Stimulated activated CD8-positive, alpha-beta memory T cell treated with anti-CD3 and anti-CD28 coated beads, Interleukin-15, amount 100 ng/mL, for 48 hours (primary cell): ENCODE measurements at places on chromosomes 5 and 9.

GRCh38 chr9:125564631-125565030 is 142.4 kb downstream of the MAPKAP1 start:
- no peak for DNase-seq

GRCh38 chr5:81422671-81423070 is 28.7 kb upstream of the ACOT12 start:
- no peak for DNase-seq

DNA sequence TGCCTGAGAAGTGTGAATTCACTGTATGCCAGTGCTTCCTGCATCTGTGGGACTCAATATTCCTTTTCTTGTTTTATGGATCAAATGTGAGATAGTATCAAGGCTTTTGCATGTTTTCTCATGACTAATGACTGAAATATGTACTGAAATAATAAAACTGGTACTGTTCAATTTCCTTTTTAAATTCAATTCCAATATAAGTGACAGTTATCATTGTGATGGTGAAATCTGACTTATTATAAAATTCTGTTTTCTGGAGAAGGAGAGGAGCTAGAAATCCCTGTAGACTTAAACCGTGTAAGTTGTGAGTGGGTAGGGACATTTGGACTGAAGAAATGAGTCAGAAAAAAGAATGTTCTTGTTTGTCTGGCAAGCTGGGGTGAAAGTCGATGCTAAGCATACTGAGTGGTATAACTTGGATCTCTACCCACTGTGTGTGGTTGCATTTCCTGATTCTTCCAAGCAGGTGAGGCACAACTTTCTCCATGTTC is 245.2 kb downstream of the EFNA5 start:
- DNase-seq, result no peak

GRCh38 chr9:111095441-111095840 is 57.2 kb upstream of the LPAR1 start:
- DNase-seq, result no peak

DNA sequence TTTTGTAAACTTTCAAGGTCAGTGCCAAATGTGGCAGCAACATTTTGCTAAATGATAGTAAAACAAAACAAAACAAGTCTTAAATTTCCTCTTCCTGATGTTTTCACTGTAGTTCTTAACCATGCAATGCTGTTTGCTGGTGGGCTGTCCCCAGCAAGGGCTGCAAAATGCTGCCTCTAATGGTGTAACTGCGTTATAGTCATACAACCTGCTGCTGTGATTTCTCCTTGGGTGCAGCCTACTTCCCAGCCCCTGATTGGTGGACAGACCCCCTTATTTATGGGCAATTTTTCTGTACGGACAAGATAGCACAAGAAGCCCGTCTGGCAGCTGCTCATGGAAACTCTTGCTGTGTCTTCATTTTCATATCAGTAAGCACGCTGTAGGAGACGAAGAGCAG is 26.6 kb upstream of the PIP5K1B start:
- no peak for DNase-seq

GRCh38 chr5:93145019-93145418 is 436.0 kb downstream of the NR2F1-AS1 start:
- DNase-seq, result no peak

DNA sequence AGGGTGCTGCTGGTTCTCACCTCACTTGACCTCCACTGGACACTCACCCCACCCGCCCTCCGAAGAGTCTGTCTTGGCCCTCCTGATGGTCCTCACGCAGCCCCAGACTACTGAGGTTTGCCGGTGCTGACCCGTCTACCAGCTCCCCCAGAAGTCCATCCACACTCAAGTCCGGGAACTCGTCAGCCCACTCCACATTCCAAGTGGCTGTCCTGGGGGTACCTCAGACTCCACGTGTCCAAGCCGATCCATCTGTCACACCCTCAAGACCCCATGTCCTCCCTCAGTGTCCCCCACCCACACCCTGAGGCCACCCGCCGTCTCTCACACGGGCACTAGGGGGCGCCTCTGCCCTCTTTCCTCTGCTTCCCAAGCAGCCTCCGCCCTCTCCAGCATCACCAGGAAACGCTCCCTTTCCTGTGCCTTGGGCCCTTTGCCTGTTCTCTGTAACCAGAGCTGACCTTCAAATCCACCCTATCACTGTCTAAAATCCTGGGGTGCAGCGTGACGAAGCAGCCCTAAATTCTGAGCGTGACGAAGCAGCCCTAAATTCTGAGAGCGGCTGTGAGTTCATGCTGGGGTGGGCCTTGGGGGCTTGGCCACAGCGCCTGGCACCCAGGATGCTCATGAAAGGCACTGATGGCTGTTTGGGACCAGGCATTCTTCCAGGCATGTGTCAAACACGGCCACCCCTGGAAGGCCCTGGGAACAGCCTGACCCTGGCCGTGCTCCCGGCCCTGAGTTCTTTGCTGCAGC is 95.7 kb downstream of the KCNT1 start:
- no peak for DNase-seq
